ENCODE measurements at places on chromosomes 12 and 14.

- DNase-seq, result no peak
Measured at GRCh38 chr12:51318846-51319599, 5.0 kb downstream of the BIN2 start.

DNA sequence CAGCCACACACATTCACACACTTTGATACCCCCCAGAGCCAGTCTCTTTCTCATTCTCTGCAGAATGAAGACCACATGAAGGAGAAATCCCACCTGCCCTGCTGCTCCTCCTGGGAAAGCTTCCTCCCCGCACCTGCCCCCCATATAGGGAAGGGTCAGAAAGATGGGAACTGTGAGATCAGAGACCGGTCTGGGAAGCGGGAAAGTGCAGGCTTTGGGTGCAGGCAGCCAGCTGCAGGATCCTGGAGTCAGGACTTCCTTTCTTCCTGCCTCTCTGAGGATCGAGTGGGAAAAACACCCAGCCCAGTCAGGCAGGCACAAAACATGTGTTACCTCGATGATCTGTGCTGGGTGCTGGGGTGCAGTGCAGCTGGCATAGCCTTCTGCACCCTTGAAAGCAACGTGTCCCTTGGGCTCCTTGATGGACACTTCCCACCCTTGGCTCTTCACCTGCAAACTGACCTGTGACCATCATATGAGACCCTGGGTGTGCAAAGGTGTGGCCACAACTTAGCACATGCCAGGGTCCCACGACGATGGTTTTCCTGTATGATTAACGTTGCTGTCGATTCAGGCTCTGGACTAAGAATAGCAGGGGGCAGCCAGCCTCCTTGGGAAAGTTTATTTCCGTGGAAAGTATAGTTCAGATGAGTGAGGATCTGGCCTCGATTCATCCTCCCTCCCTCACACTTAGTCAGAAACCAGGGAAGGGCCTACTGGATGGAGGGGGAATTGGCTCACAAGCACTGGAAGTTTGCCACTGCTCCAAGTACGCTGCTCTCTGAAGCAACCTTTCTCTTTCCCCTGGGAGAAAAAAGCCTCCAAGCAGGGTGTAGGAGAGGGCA lies 105.4 kb upstream of the MED13L start:
- no peak for DNase-seq

DNA sequence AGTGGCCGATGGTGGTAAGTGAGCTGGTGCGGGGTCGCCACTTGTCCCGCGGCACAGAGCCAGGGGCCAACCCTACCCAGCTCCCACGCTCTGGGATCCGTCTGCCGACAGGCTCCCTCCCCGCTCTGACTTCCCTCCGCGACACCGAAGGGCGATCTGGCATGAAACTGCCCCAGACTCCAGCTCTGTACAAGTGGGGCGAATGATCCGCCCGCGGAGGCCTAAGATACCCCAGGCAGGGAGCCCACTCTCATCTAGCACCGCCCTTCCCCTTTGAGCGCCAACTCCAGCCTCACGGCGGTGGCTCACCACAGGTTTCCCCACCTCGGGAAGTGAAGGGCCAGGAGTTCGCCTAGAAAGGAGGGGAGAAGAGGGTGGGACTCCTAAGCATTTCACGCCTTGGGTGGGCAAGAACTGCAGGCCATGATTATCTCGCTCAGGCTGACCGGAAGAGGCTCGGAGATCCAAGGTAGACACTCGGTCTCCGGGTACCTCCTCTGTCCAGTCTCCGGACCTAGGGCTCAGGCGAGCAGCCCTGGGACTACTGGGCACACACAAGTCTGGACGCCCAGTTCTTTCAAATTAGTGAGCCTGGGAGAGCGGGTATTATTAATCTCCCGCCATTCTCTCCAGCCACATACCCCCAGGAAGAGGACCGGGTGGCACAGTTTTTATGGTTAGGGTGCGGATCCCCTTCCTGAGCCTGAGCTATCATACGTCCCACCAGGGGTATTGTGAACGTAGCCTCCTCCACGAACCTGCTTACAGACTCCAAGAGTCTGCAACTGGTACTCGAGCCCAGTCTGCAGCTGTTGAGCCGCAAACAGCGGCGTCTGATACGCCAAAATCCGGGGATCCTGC lies 849 bp downstream of the WNT1 start:
- no peak for DNase-seq

DNA sequence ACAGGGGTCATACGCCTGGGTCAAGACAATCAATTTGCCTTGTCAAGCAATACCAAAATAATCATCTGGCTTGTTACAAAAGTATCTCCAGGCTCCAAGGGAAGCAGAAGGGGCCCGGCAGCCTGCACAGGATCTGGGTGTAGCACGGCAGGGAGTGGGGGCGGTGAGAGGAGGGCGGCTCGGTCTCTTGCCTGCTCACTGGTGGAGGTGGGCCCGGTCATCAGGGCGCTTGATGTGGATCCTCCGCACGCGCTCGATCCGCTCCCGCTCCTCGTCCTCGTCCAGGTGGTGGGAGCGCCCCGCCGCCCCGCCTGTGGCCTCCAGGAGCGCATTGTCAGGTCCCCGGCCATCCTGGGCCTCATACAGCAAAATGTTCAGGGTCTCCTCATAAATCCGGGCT lies 25.7 kb downstream of the KCTD10 start:
- no peak for DNase-seq

GRCh38 chr14:91570021-91570420 lies 59.9 kb upstream of the PPP4R3A start:
- DNase-seq, result no peak

DNA sequence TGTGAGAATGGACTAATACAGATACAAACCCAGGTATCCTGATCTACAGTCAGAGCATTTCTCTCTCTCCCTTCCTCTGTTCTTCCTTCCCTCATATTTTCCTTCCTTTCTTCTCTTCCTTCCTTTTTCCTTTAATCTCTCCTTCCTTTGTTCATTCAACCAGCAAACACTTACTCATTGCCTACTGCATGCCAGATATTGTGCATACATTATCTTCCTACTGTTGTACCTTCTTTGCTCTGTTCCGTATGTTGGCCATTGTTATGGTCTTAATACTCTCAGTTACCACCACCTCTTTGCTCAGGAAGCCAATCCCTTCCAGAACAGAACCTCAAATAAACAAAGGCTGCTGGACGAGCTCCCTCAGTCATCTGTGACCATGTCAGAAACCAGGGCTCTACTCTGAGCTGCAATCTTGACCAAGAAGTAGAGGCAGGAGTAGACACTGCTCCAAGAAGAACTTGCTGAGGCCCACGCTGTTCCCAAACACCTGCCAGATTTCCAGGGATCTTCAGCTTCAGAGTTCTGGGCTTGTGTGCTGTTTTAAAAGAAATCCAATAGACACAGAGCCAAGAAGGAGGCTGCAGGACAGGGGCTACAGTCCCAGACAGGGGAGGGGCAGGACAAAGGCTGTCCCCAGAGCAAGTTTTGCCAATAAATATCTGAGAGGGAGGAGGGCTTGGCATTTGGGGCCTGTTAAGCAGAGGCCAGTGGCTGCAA lies 526.7 kb upstream of the TBX3 start:
- no peak for DNase-seq

DNA sequence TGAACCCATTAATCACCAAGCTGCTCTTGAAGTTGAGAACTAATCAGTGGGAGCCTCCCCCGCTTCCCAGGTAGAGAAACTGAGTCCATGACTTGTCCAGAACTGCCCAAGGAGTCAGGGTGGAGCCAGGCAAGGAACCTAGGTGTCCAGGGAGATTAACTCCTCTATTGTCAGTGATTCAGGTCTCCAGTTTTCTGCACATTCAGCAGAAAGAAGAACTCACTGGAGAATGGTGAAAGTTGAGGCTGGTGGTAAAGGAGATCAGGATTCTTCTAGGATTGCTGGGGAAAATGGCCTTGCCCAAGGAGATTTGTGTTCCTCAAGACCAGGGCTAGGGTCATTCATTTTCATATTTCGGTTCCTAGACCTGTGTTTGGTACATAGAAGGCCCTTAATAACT lies 87.2 kb upstream of the CISTR start:
- no peak for DNase-seq

DNA sequence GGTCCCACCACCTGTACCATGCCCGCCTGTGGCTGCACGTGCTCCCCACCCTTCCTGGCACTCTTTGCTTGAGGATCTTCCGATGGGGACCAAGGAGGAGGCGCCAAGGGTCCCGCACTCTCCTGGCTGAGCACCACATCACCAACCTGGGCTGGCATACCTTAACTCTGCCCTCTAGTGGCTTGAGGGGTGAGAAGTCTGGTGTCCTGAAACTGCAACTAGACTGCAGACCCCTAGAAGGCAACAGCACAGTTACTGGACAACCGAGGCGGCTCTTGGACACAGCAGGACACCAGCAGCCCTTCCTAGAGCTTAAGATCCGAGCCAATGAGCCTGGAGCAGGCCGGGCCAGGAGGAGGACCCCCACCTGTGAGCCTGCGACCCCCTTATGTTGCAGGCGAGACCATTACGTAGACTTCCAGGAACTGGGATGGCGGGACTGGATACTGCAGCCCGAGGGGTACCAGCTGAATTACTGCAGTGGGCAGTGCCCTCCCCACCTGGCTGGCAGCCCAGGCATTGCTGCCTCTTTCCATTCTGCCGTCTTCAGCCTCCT lies 1.1 kb downstream of the INHBE start:
- DNase-seq, result no peak

- DNase-seq, result no peak
Measured at GRCh38 chr12:123757561-123757960, 4.5 kb upstream of the DNAH10 start.

DNA sequence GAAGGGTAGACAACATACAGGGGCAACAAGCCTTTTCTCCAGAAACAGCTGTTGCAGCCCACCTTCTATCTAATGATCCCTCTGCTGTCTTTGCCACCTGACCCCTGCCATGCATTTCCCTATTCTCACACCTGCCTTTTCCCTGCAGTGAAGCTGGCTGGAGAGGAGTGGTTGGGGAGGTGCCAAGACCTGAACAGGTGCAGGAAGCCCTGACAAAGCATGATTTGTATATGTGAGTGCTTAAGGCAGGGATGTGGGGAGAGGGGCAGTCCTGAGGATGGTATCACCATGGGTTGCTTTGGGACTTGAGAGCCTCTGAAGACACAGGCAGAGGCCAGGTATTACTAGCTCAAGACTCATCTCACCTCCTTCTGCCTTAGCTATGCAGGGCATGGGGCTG lies 2.9 kb upstream of the PFDN5 start:
- no peak for DNase-seq

GRCh38 chr12:27553941-27554340 lies 29.9 kb downstream of the PPFIBP1 start:
- DNase-seq, result no peak

- no peak for DNase-seq
Measured at GRCh38 chr12:10559244-10559643, 53.6 kb downstream of the EIF2S3B start.

GRCh38 chr14:69855180-69855832 lies 23.9 kb upstream of the SMOC1 start:
- no peak for DNase-seq

DNA sequence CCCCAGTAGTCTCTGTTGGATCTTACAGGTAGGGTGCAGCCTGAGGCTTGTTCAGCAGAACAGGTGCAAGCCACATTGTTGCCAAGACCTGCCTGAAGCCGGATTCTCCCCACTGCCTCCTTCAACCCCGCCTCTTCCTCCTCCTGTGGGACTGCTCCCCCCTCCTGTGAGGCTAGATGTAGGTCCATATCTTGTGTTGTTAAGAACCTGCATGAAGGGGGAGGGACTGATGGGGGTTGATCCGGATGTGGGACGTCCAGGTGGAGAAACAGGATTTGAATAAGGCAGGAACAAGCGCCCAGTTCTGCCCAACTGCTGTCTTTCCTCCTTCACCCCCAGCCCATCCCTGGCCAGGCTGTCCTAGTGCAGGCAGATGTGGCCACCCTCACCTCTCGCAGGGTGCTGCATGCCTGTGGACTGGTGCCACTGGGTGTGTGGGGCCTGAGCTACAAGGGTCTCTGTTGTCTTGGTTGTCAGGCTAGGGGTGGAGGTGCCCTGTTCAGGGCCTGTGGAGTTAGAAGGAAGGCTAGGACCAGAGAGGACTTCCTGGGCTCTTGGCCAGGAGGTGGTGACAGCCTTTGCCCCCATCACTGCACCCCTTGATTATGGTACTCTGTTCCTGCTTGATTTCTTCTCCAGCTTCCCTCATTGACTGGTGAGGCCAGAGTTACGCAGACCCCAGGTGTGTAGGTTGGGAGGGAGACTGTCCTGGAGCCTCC lies 1.4 kb downstream of the NR4A1 start:
- no peak for DNase-seq

GRCh38 chr12:58387199-58387598 lies 445.8 kb downstream of the ATP23 start:
- no peak for DNase-seq

- DNase-seq, result no peak
Measured at GRCh38 chr12:47274760-47275159, 195.0 kb upstream of the AMIGO2 start.

DNA sequence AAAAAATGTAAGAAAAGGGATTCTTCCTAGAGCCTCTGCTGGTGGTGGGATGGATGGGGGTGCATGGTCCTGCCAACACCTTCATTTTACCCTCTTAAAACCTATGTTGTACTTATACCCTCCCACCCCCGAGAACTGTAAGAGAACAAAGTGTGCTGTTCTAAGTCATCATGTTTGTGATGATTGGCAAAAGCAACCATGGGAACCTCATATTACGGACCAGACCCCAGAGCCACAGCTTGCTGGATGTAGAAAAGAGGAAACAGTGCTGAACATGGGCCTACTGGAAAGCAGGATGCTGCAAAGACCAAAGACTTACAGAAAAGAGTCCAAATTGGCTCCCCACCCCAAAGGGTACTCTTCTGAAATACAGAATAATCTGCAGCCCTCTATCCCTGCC lies 311.2 kb downstream of the DUSP6 start:
- DNase-seq, result no peak

GRCh38 chr12:75315518-75315917 lies 14.6 kb downstream of the CAPS2 start:
- no peak for DNase-seq

DNA sequence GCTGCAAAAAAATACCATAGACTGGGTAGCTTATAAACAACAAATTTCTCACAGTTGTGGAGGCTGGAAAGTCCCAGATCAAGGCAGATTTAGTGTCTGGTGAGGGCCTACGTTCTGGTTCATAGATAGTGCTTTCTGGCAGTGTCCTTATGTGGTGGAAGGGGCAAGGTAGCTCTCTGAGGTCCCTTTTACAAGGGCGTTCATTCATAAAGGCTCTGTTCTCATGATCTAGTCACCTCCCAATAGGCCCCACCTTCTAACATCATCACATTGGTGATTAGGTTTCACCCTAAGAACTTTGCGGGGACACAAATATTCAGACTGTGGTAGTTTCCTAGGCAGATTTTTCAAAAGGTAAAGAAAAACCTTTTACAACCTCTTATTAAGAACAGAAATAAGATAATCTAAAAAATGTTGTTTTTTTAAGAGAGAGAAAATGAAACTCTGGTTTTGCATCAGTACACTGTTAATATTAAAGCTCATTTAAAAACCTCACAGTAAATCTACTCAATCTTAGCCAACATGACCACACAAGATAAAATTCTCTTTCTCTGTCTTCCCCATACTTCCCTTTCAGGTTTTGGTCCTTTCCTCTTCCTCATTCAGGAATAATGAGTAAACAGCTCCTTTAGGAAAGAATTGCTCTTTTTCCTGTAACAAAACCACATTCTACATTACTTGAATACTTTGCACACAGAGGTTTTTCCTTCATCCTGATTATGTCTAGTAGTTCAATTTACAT lies 117.5 kb downstream of the UNC79 start:
- DNase-seq, result no peak

GRCh38 chr14:105865266-105865903 lies 339.0 kb downstream of the TMEM121 start:
- DNase-seq, result no peak

- DNase-seq, result no peak
Measured at GRCh38 chr12:78490861-78491260, 373.7 kb upstream of the SYT1 start.

GRCh38 chr14:36493761-36494160 lies 26.3 kb downstream of the NKX2-1 start:
- no peak for DNase-seq

GRCh38 chr12:89129167-89129870 lies 223.0 kb downstream of the DUSP6 start:
- DNase-seq, result no peak
